ENCODE measurements at places on chromosomes 4 and X.

DNA sequence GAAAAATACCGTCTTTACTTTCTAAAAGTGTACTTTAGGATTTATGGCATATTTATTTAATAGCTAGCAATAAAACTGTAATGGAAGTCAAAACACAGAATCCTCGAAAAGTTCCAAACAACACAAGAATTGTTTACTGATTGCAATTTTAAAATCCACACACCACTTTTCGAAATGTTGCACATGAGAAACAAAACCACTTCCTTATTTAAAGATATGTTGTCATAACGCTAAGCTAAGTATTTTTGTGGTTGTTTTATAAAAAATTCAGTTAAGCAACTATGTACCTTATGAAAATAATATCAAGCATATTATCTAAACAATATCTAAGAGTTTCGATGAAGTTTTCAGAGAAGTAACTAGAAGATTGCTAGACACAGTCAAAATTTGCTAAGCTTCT, 344 bp downstream of the TMPRSS11D start:
- DNase-seq, result no peak

DNA sequence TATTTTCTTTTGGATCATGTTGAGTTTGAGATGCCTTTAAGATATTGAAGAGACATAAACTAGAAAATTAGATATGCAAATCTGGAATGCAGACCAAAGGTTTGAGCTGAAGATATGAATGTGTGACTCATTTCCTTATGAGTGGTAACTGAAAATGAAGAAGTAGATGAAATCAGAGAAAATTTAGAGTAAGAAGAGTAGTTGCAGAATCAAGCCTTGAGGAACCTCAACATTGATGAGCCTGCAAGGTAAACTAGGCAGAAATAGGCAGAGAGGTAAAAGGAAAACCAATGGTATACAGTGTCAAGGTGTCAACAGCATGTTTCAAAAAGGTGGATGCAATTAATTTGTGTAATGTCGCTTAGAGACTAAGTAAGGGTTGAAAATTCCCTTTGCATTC, 142.8 kb downstream of the MOSPD2 start:
- DNase-seq, result no peak

- no peak for DNase-seq
Measured at GRCh38 chrX:74423289-74423998, 2.2 kb downstream of the SLC16A2 start.

DNA sequence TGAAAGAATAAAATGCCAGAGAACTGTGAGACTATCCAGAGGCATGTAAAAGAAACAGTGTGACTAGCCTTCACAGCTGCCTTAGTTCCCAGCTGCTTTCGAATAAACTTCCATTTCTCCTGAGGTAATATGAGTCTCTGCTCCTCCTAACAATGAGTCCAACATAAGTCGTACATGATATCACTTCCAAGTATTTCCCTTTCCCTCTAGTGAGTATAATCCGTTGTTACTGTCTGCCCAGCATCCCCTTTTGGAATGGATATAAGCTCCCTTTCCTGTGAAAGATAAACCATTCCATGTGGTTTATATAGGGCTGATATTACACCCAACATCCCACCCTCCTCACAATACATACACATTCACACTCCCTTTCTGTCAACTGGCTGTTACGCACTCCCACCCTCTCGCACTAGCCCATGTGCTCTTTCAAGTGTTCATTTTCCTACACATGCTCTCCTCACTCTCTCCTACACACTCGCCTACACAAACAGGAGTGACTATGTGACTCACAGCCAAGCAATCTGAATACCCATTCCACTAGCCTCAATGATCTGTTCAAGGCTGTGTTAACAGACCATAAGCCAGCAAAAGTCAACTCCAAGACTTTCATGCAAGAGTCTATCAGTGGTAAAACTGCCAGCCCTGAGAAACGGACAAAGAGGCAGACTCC, 5.0 kb downstream of the NAF1 start:
- no peak for DNase-seq

DNA sequence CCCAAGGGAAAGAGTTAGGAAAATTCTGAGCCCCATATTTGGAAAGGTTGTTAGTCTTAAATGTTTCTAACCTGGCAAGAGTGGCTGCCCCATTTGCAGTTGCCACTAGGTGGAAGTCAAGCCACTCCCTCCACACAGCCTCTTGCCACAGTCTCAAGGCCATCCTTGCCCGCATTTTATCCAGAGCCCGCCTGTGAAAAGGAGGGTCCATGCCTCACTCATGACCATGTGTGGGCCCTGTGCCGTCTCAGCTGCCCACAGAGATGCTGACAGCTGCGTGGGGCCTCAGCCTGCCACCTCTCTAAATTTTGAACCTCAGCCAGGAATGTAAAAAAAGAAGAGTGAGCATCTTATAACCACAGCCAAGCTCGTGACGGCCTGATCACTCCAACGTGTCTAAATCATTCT, 201.5 kb upstream of the FAM241A start:
- peak; percentile 88 for DNase-seq

GRCh38 chrX:115360220-115360781, 70.8 kb downstream of the LUZP4 start:
- DNase-seq, result no peak

DNA sequence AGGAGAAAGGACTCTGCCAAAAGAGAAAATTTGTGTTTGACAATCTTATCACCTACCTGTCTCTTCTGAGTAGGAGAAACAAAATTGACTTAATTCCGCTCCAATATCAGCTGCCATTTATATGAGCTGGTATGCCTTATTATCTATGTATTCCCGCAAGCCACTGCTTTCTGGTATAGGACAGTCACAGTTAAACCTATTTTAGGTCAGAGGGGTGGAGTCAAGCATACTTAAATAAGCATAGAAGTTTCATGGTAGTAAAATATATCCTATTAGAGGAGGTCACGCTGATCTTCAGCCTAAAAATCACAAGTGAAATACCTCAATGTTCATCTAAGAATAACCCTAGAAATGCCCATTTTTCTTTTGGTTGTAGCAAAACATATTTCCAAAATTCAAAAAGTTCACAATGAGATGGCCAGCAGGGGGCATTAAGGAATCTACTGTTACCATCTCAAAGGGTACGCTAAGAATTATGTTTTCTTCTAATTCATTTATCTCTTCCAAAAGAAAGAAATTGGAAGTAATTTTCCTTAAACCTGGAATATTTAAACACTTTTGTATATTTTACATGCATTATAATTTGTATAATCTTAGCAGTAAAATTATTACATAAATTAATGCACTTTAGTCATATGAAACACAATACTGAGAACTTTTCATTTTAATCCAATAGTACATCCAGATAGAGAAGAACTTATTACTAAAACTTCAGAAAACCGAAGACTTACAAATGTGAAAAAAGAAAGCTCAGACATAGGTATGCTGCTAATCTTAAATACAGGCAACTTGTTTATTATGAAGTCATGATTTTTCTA, 10.5 kb downstream of the PPAT start:
- DNase-seq, result peak; percentile 66

DNA sequence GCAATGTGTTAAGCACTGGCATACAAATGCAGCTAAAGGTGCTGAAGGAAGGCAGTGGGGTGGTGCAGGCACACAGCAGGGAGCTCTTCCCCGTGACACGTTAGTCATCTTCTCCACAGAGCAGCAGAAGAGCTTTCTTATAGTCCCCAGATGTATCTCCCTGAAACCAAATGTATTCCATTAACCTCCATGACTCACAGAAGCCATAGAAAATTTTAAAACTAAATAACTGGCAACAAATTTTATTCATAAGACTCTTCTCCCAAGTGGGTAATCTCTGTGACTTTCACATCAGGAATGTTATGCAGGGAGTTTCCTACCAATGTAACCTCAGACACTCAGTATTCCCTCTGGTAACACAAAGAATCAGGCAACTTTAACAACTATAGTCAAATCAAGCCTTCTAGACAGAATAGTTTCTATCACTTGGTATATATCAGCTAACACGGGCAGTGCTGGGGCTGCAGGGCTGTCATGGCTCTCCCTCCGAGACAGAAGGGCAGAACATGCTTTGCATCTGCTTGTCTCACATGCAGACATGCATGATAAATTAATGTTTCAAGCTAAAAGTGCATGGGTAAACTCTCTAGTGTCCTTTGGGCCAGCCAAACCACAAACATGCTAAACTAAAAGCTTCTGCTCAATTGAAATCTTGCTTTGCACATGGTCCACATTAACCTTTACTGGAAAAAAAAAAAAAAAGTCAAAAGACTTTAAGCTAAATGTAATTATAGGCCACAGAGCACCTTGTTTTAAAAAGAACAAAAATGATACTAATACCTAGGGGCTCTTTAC, 28.2 kb downstream of the ANXA5 start:
- DNase-seq, result peak; percentile 91

- DNase-seq, result no peak
Measured at GRCh38 chrX:25851141-25851540, 287.0 kb upstream of the MAGEB18 start.

DNA sequence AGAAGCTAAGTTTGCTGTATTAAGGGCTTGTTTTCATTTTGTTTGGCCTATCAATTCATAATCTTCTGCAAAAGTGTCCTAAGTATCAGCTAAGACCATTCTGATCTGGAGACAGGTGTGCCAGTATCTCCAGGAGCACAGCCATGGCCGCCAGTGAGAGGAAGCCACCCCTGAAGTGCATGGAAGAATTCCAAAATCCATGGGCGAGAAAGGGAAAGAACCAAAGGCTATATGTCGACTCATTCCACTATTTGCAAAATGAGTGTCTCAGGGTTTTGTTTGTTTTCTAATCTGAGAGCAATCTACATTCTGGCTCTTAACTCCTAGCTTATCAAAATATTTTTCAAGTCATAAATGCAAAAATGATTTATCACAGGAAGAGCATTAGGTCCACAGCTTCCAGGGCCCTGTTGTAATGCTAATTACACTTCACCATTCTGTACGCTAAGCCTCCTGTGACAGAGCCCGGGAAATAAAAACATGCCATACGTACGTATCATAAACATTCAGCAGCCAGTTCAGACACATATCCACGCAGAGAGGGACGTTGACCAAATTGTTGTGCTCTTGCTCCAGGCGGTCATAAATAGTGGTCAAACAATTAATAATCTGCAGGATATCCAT, 137.3 kb upstream of the FTHL17 start:
- DNase-seq, result no peak

DNA sequence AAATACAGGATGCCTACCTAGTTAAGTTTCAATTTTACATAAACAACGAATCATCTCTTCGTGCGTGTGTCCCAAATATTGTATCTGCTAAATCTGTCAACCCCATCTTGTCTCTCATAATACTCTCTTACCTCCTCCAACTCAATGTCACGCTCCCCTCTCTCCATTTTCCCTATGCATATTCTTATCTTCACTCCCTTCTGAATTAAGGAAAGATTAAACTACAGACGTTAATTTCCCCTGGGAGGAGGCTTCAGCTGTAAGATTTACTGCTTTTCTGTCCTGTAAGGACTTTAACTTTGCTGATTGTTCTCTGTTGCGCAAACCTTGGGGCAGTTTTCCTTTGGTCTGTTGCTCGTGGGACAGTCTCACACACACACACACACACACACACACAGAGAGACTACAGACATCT, 455 bp upstream of the ABCB7 start:
- peak; percentile 2 for DNase-seq

GRCh38 chrX:42976746-42977366, 198.9 kb upstream of the PPP1R2C start:
- DNase-seq, result no peak

- no peak for DNase-seq
Measured at GRCh38 chr4:83128240-83128929, 13.9 kb upstream of the PLAC8 start.

GRCh38 chrX:124910611-124911010, 409.1 kb upstream of the TEX13C start:
- no peak for DNase-seq

DNA sequence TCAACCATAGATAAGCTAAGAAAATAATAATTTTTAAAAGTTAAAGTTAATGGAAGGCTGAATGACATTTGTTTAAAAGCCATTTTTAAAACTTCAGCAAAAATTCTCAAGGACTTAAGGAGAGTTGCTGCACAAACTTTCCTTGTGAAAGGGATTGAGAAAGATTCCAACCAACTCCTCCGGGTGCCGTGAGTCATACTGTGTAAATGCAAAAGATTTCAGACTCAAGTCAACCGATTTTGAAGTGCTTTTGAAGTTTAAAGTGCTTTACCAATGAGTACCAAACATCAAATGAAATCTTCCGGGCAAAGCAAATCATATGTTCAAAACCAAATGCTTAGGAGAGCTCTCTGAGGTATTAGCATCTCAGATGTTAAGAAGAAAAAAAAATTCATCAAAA, 31.4 kb downstream of the VCX2 start:
- no peak for DNase-seq

DNA sequence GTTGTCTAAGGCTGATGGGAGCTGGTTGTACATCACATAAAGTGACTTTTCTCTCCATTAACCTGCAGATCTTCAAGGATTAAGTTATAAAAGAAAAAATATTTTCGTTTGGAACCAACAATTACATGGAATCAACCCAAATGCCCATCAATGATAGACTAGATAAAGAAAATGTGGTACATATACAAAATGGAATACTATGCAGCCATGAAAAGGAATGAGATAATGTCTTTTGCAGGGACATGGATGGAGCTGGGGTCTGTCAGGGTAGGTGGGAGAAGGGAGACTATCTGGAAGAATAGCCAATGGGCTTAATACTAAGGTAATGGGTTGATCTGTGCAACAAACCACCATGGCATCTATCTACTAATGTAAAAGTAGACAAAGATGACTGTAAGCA, 313.2 kb downstream of the FSTL5 start:
- DNase-seq, result no peak

- DNase-seq, result no peak
Measured at GRCh38 chr4:90425893-90426292, 298.7 kb downstream of the CCSER1 start.

DNA sequence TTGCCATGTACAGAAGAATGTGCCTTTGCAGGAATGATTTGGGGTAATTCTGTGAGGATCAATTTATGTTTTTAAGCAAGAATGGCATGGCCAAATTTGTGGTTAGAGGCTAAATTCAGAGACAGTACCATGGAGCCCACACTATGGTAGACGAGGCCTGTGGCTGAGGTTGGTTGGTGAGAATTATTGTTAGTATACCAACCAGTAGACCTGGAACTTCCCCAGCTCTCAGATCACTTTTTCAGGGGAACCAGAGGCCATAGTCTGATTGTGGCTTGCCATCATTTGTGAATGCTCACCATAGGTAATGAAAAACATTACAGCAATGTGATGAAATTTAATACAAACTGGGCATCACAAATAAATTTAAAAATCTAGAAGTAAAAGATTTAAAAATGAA, 56.3 kb downstream of the SHISA3 start:
- DNase-seq, result no peak

- no peak for DNase-seq
Measured at GRCh38 chr4:32560306-32560705, 1840.1 kb downstream of the PCDH7 start.

DNA sequence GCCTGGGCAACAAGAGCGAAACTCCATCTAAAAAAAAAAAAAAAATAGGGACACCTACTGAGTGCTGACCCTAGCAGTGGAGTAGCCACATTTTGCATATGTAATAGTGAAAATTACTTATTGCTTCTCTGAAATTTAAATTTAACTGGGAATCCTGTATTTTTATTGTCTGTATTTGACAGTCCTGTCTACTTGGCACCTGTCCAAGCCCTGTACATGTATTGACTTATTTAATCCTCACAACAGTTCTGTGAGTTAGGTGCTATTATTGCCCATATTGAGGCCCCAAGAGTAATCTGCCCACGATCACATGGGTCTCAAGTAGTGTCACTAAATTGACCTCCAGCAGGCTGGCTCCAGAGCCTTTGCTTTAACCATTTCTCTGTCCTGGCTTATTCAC, 81.6 kb downstream of the WDR19 start:
- no peak for DNase-seq

Measured in COLO829 (cell line).